Aorta (tissue), 5 donors: ENCODE measurements at places on chromosomes 3 and 15.

GRCh38 chr15:38374029-38374428 lies 79.9 kb upstream of the FAM98B start:
- DNase-seq, result no peak

DNA sequence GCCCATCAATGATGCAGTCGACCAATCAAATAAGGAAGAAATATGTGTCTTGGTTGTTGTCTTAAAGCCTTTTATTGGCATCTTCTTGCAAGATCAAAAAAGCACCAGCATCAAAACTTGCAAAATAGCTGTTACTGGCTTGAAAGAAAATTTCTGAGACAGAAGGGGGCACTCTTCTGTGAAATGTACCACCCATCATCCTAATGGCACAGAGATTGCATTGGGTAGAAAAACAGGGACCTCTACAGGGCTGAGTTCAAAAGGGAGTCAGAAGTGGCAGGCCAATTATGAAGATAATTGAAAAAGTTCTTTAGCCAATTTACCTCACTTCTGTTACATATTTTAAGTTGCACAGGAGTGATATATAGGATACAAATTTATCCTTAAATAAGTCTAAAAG lies 122.3 kb upstream of the GPR149 start:
- no peak for DNase-seq

- no peak for DNase-seq
Measured at GRCh38 chr3:100899440-100900091, 93.7 kb downstream of the ABI3BP start.

GRCh38 chr15:40238532-40239403 lies at the start of gene PAK6:
TSS of gene PAK6 (plus strand) at chr15:40239063. CDS start at chr15:40264786, 25,723 bp downstream.
- DNase-seq, result no peak

GRCh38 chr3:187211532-187212195 lies 14.4 kb downstream of the RTP1 start:
- no peak for DNase-seq
